ENCODE measurements at places on chromosomes 11 and 22.

DNA sequence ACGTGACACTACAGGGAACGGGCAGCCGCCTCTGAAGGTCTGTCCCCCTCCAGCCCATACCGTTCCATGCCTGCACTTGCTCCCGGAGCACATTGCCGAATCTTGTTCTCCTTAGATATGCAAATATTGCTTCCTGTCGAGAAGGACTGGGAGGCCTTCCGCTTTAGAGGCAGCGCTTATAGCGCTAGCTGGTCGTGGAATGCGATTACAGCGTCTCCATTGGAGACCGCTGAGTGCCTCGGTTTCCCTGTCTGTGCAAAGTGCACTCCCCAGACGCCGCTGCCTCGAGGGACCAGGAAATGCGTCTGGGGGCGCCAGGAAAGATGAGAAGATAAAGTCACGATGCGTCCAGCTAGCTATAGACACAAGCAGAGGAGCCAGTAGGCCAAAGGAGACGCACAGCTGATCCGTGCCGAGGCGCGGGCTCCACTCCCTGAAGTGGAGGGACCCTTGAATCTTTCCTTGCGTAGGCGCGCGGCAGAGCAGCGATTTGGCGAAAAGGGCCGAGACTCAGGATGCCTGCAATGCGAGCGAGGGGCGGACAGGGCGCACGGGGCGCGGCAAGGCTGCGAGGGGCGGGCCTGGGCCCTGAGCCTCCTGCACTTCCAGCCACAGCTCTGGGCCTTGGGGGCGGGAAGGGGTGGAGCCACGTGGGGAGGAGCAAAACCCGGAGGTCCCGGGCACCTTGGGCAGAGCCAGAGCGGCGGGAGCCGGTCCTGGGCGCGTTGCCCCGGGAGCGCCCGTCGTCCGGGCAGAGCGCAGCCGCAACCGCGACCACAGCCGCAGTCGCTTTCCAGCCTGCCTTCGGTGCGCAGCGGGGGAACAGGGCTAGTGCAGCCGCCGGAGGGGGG is at the start of gene RASSF10:
RASSF10 (plus strand) TSS at position 692 of the 851 bp plus-strand sequence. CDS start 261 bp downstream, outside the sequence.
- DNase-seq = no peak

GRCh38 chr11:79062814-79063762 is 377.7 kb downstream of the TENM4 start:
- DNase-seq = peak; percentile 46

DNA sequence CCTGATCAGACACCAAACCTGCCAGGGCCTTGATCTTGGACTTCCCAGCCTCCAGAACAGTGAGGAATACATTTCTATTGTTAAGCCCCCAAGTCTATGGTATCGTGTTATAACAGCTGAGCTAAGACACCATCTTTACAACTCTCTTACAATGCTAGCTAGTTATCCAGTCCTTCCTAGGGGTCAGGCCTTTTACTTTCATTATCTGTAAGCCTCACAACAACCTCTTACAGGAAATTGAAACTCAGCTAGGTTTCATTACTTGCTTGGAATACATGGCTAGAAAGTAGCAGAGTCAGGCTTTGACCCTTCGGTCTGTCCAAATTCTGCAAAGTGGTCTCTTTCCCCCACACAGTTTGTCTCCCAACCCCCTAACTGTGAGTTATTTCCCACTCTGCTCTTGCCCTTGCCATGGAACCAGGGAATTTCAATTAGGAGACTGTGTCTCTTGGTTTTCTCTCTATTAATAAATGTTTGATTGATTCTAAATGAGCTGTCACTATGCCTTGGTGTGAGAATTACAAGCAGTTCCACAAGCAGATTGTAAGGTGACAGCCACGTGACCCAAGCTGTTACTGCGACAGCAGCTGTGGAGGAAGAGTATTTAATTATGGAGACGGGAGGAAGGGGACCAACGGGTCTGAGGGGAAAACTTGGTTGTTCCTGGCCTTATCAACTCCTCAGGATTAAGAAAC is 38.4 kb upstream of the CLMP start:
- DNase-seq = no peak

DNA sequence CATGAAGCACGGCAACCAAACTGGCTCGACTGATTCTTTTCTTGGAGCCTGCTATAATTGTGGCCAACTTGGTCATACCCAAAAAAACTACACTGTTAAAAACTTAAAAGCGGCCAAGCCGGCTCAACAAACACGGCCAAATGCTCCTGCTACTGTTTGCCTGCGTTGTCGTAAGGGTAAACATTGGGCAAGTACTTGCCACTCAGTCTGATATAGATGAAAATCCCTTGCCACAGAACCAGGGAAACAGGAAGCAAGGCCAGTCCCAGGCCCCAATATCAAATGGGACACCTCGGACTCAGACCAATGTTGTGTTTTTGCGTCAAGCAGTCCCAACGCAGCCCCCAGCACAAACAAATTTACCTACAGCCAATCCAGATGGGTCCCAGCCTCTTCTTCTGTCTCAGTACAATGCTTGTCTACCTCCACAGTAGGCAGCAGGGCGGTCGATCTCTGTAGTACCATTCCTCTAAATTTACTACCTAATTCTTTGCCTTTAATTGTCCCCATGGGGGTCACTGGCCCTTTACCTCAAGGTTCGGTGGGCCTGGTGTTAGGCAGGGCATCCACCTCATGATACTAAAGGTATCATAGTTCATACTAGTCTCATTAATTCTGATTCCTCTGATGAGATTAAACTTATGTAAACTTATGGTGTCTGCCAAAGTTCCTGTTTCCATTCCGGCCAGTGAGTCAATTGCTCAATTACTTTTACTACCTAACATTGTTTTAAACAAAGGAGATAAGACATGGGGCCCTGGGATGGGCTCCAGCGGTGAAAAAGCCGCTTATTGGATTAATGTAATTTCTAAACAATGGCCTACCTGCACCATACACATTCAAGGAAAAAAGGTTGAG is 3.7 kb upstream of the COMT start:
- no peak for DNase-seq

DNA sequence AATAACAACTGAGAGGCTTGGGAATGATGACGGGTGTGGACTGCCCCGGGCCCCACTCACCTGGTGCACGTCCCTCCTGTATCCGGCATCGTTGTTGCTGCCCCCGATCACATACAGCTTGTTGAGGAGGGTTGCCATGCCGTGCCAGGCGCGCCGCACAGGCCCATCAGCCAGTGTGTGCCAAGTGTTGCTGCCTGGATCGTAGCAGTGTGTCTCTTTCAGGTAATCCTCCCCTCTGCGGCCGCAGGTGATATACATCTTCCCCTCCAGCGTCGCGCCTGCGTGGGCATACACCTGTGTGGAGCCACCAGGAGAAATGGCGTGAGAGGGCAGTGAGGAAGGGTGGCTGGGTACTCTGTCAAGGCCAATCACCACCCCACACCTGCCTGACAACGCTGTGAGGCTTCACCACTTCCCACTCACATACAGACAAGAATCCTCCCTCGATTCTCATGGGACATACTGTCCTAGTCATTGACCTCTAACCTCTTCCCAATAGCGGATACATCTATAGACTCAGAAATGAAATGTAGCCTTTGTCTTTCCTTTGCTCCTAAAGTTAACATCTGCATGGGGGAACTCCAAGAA is 8.9 kb upstream of the SCARF2 start:
- DNase-seq = no peak

DNA sequence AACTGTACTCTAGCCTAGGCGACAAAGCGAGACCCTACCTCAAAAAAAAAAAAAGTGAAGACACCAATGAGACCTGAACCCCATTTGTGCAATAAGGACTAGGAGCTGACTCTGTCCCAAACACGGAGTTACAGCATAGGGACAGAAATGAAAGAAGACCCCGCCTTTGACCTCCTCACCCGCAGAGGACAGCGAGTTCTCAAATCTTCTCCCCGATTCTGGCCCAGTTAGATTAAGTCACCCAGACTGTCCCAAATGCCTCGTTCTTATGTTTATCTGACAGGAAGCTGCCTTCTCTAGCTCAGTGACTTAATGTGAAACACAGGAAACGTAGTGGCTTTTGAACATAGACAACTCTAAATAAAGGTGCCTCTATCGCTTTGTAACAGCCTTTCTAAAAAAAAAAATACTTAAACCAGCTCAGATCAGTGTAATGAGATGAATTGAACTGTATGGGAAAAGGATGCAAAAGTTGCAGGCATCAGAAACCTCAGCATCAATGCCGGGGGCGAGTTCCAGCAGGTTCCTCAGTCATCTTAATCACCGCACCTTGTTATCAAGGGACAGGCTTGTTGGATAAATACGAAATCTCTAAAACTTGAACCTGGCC is 10.6 kb downstream of the MYH9 start:
- DNase-seq = no peak

DNA sequence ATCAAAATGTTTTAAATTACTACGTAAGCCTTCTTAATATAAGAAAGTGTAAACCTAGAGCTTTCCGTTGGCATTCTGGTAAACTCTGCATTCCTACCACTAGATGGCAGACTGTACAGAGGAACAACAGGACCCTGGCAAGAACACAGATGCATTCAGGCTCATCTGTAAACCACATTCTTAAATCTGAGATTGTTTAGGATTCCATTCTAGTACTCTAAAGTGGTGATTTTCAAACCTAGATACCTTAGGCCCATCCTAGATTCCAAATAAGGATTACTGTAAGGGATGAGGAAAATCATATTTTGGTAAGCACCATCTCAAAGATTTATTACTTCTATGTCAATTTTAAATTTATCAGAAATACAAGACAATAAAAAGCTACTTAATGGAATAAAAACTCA is 26.9 kb downstream of the PICALM start:
- DNase-seq = peak; percentile 98

GRCh38 chr22:33853200-33854097 is 66.8 kb downstream of the LARGE1 start:
- peak; percentile 86 for DNase-seq

GRCh38 chr11:22666688-22667439 is 453 bp downstream of the GAS2 start:
- no peak for DNase-seq

DNA sequence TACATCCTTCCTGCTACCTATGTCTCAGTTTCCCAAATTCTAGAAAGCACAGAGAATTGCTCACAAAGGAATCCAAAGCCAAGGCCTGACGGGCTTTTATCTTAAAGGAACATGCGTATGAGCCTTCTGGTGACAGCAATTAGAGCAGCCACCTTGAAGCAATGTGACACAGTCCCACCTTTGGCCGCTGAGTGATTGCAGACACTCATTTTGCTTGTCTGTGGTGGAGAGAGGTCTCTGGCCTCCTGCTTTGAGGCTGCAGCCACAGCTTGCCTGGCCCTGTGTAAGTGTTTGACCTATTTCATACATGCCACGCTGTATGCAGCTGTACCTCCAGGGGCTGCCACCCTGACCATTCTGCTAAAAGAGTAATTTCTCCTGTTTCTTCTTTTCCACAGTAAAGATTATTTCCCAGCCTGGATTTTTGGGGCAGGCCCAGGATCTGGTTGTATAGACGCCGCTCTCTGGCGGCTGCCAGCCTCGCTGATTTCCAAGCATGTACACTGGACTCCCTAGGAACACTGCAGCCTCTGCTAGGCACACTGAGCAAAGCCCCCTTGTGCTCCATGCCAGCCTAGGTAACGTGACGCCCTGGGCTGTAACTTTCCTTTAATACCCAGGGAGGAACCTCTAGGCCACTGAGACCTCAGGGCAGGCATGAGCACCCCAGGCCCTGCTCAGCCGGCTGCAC is 1.1 kb upstream of the TMA7B start:
- DNase-seq = no peak

GRCh38 chr11:112366777-112367176 is 106.1 kb upstream of the PLET1 start:
- no peak for DNase-seq

DNA sequence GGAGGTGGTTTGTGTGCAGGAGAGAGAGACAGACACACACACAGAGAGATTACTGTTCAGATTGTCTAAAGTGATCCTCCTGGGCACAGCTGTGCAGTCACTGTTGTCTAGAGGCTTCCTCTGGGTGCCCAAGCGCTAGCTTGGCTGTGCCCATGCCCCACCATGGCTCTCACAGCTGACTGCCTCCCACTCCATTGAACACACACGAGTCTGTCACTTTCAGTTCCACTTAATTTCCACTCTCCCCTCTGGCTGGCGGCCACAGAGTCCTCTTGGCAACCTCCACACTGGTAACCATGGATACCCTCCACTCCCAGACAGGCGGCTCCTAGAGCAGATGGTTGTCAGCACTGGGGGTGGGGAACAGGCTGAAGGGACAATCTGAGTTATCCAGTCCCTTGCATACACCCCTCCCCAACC is 29.1 kb downstream of the MAP6 start:
- no peak for DNase-seq

DNA sequence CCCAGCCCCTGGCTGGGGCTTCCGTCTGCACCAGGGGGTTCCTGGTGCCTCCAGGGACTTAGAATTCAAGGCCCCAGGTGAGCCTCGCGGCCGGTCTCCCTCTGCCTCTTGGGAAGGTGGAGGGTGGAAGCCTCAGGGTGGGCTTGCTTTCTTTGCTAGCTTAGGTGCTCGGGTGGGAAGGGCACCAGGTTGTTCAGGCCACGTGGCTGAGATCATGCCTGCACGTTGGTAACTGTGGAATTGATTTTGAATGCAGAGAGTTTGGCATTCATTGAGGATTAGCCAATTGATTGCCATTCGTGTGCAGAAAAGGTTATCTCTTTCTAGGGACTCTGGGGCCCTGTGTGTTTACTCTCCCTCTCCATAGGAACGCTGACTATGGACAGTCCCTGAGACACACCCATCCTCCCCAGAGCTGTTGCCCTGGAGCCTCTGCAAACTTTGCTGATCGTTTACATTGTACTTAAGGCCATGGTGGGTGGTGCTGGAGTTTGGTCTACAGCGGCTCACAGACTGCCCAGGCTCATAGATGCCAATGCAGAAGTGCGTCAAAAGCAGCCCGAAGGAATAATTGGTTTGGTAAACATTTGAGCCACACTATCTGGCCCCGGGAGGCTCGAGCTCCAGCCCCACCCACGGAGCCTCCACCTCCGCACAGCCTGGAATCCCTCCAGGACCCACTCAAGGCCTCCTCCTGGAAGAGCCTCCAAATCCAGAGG is 1457.7 kb downstream of the BRD1 start:
- no peak for DNase-seq

- DNase-seq = no peak
Measured at GRCh38 chr22:32341122-32341740, 16.4 kb upstream of the RFPL3 start.

DNA sequence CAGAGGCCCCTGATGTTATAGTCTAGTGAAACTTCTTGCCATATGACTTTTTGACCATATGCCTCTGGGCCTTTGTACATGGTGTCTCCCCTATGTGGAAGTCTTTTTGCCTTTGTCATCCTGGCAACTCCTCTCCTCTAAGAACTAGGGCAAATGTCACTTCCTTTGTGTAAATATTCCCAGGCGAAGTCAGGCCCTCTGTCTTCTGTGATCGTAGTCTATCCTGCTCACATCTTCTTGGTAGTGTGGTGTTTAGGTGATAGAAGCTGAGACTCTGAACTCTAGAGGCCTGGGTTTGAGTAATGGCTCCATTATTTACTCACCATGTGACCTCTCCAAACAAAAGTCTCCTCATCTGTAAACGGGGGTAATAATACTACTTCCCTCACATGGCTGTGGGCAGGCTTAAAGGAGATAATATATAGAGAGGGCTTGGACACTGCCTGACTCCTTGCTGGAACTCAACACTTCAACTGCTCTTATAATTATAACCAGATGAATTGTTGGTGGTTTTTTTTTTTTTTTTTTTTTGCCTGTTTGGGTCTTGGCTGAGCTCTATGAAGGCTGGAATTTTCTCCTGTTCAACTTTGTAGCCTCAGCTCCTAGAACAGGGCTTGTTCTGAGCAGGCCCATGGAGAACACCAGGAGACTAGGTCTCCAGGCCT is 43.8 kb downstream of the INSC start:
- DNase-seq = no peak

Data from Karpas-422 (cell line).